ENCODE measurements at places on chromosomes 3 and 15.
A peak's percentile ranks its signal among the peaks of the same experiment; 100 is the strongest.

DNA sequence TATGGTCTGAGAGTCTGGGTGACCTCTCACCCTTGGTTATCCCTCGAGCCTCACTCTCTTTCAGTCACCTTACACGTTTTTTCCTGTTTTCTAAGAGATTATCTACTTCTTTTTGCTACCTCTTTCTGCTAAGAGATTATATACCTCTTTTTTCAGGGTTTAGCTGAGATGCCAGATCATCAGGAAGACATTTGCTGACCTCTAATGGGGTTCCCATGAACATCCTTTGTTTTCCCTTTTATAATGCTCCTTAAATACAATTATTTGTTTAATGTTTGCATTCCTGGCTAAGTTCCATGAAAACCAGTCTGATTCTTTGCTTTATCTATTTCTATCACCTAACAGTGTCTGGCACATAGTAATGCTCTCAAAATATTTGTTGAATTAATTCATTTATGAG, 39.6 kb downstream of the LEKR1 start:
- DNase-seq, result no peak

- no peak for DNase-seq
Measured at GRCh38 chr3:151974067-151974466, 100.6 kb downstream of the SUCNR1 start.

DNA sequence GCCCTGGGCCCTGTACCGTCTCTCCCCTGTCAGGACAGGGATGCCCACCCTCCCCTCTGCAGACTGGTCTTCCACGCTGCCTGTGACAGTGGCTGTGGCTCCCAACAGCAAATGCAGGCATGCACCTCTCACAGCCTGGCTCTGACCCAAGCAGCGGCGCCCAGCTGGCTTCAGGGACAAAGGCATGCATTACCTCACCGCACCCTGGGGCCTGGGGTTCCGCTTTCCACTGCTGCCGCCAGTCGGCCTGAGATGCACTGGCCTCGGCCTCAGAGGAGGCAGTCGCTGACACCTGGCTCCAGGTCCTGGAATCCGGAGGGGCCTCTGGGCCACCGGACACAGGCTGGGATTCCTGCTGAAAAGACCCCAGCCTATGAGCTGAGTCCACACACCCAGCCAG, 70.3 kb downstream of the SCN5A start:
- DNase-seq, result no peak

GRCh38 chr3:173938616-173939015, 541.1 kb downstream of the NLGN1 start:
- no peak for DNase-seq

GRCh38 chr15:98898122-98898521, 109.5 kb downstream of the PGPEP1L start:
- no peak for DNase-seq

DNA sequence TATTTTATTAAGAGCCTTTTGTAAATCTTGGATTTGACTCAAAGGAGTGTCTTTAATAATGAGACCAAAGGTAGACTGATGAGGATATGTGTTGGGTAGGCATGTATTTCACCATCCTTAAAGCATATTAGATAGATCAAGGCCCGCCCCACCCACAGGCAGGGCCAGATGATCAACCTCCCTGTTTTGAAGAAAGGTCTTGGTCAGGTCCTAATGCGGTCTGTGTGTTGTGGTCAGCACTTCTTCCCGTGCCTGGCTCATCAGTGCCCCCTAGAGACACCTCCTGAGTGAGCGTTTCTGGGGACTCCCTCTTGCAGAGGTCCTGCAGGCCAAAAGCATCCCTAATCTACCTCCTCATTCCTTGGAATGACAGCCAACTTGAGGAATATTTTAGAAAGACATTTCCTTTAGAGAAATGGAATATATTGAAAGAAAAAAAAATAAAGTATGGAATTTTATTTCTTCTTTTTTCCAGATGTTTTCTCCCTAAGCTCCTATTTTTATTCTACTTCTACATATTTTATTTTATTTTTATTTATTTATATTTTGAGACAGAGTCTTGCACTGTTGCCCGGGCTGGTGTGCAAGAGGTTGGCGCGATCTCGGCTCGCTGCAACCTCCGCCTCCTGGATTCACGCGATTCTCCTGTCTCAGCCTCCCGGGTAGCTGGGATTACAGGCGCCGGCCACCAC, 6.0 kb downstream of the TM4SF4 start:
- peak; percentile 79 for DNase-seq

DNA sequence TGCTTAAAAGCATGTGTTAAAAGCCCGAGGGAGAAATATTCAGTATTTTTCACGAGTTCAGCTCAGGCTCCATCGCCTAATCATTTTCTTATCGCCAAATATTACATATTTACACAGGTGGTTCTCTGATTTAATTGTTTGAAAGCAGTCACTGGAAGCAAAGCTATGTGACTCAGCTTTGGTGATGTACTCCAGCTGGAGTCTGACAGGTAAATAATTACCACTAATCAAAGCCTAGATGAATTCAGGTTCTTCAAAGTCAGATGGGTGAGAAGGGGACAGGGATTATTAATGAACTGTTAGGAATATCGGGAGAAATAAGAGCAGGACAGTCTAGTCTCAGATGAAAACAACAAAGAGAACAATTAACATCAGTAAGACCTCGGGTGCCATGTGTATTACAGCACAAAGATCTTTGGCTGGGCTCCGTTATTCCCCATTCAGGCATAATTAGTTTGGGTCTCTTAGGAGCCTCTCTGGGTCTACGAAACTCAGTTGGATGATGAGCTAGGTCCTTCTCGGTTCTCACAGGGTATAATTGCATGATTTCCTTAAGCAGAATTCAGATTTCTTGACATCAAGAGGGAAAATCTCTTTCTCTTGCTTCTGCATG, 331.7 kb upstream of the ADAMTS9 start:
- no peak for DNase-seq

- DNase-seq, result no peak
Measured at GRCh38 chr3:112149136-112149535, 16.1 kb upstream of the GCSAM start.

DNA sequence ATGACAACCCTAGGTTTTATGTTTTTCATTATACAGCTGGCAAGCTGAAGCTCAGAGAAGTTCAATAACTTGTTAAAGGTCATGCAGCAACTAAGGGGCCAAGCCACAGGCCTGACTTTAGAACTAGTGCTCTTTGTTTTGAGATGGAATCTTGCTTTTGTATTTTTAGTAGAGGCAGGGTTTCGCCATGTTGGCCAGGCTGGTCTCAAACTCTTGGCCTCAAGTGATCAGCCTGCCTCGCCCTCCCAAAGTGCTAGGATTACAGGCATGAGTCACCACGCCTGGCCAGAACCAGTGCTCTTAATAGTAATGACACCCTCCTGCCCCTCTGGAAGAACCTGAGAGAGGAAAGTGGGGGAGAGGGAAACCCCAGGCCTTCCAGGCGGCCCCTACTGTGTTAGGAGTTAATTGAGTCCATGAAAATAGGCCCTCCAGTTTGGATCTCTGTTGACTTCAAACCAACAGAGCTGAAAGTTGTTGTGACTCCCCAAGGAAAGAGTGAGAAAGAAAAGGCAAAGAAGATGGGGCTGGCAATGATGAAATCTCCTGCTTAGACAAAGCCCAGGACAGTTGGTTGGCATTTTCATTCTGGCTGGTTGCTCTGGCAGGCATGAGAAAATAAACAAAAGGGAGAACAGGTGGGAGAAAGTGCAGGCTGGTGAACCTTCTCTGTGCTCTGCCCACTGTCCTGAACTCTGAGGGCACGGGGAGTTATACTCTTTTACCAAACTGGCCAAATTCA, 3.6 kb upstream of the PRRT3 start:
- DNase-seq, result no peak
